ENCODE measurements at places on chromosomes 12 and 14.

DNA sequence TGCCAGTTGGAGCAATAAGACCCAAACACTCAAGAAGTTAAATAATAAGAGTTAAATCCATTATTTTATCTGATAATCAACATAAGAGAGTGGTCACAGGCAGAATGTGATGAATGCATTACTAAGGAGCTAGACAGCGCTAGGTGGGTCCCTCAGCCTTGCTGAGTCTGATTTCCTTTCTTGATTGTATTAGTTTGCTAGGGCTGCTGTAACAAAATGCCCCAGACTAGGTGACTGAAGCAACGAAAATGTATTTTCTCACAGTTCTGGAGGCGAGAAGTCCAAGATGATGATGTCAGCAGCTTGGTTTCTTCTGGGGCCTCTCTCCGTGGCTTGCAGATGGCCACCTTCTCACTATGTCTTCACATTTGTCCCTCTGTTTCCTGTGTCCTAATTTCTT, 8.2 kb upstream of the CCDC177 start:
- no peak for DNase-seq

GRCh38 chr14:61478971-61479473, 157.6 kb downstream of the PRKCH start:
- DNase-seq: no peak

DNA sequence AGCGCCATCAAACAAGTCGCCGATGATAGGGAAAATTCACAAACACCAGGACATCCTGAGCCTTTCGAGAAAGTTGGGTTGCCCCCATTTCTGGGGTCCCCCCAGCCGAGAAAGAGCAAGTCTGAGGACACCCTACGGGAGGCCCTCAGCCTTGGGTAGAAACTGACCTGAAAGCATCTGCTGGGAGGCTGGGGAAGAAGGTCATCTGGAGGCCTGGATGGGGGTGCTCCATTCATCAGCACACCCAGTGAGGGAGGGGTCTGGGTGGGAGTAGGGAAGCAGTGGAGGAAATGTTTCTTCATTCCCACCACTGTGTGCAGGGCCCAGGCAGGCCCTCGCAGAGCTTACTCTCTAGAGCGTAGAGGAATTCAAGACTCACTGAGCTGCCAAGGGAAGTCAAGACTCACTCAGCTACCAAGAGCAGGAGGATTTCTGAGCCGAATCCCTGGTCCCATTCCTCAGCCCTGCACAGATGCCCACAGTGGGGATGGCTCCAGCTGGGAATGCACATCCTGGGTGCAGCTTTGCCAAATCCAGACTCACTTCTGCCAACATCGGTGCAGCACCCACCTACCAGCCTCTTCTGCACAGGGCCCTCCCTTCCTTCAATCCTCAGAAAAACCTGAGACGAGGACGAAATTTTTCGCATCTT, 38.1 kb downstream of the DIO3 start:
- DNase-seq: no peak

- DNase-seq: no peak
Measured at GRCh38 chr12:109994401-109995175, 1.6 kb downstream of the GIT2 start.

DNA sequence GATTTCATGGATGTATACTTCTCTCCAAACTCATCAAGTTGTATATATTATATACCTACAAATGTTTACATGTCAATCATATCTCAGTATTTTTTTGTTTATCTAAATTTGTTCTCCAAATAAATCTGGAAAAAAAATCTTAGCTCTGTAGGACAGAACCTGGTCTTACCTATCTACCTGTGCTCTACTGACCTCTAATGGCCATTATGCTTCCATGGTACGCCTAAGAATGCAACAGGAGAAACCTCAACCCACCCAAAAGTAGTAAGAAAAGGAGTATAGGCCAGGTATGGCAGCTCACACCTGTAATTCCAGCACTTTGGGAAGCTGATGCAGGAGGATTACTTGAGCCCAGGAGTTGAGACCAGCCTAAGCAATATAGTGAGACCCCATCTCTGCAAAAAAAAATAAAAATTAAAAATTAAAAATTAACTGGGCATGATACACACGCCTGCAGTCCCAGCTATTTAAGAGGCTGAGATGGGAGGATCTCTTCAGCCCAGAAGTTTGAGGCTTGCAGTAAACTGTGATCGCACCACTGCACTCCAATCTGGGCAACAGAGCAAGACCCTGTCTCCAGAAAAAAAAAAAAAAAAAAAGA, 8.7 kb downstream of the OR11H4 start:
- no peak for DNase-seq

GRCh38 chr12:55420307-55420962, 5.6 kb upstream of the OR6C76 start:
- DNase-seq: no peak

- no peak for DNase-seq
Measured at GRCh38 chr14:94953541-94954260, 183.8 kb upstream of the GSC start.
